ENCODE measurements at places on chromosomes 13 and 19.

DNA sequence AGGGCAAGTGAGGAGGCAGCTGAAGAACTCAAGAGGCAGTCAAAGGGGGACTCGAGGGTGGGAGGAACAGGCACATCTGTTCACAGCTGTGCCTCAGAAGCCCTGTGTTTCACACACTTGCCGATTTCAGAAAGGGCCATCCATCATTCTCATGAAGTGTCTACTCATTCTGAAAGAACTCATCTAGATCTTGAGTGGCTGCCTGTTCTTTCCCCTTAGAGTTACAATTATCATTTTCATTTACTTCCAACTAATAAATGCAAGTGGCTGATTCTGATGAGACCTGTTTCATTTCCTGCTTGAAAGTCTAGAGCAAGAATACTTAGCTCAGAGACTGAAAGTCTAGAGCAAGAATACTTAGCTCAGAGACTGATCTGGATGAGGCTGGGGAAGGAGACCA, 1145.1 kb downstream of the UQCRFS1 start:
- no peak for DNase-seq

- DNase-seq, result no peak
These were observed 183.4 kb upstream of the RFC3 start for GRCh38 chr13:33634546-33634982.

DNA sequence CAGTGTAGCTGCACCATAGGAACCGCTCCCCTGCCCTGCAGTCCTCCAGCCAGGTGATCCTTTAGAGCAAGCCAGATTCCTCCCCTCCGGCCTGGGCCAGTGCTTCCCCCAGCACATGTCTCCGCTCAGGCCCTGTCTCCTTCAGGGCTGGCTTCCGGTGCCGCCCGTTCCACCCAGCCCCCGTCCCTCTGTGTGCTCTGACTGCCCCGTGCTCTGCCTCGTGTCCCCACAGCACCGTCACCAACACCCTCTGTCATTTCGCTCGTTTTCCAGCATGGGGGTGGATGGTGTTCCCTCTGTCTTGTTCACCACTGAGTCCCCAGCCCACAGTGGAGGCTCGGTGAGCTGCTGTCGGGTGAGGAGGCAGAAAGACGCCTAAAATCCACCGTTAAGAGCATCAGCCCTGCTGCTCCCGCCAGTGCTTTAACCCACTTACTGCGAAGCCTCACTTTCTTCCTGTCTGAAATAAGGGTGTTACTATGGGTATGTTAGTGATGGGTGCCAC, 54.5 kb downstream of the TSSK6 start:
- DNase-seq, result peak; percentile 37

DNA sequence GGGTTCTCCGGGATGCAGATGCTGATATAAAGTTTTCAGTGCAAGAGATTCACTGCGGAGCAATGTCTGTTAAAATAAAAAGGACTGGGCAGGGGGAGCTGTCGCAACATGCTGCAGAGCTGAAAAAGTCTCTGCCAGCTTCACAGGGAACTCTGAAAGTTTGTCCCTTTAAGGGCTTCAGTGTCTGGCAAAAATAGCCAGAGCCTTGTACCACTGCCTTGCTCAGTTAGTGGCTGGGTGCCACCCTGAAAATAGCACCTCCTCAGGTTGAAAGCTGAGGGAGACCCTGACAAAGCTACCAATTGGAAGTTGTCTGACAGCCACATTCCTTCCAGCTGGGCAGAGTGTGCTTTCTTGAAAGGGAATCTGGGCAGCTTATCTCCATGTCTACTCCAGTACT, 3.0 kb upstream of the NDFIP2 start:
- no peak for DNase-seq

DNA sequence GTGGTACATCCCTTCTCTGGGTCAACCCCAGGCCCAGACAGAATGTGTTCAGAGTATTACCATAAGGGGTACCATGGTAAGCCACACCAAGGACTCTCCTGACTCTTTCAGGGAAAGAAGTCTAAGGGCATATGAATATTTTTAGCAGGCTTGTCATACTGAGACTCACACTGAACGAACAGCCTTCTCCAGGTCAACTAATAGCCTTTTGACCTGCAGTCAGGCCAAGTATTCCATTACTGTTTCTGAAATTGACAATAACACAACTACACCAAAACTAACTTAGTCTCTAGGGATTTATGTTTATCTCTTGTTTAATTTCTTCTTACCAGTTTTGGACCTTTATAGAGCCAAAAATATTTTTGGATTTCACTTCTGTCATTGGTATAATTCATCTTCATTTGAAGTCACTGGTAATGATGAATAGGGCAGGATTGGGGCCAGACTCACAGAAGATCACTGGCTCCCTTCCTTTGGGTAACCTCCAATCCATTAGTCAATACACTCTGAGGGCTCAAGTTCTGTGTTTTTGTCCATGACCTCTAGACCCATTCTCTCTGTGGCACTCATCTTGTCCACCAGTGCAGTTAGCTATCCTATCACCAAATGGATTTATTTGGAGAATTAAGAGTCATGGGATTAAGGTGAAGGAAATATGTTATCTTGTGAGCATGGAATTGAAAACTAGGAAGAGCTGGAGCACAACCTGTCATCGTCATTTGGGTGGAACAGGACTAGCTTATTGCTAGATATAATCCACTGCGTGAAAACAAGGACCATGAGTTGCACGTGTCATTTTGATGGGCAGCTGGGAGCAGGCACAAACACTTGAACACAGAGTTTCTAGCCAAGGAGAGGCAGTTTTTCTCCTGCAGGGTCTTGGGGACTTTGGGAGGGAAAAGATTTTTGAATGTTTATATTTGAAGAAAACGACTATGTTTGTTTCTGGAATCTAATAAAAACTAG, 313.3 kb downstream of the DCLK1 start:
- DNase-seq, result no peak

- no peak for DNase-seq
These were observed 12.6 kb upstream of the ZNF414 start for GRCh38 chr19:8526345-8527091.

DNA sequence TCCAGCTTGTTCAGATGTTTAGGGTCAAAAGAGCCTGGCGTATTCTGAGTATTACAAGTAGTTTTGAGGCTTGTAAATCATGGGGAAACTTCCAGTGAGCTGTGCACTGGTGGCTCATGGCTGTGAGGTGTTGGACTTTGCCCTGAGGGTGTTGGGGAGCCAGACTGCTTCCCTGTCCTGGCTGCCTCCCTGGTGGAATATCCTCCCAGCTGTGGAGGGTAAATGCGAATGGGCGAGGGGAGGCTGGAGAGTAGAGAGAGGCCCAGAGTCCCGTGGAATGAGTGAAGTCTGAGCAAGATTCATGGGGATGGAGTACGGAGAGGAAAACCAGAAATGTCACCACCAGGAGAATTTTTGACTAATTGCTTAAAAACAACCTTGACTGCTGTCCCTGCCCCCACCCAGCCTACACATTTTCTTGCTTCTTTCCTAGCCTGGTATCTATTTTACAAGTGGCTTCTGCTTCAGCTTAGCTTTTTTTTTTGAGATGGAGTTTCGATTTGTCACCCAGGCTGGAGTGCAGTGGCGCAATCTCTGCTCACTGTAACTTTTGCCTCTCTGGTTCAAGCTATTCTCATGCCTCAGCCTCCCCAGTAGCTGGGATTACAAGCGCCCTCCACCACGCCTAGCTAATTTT, 3.7 kb downstream of the SNRPA start:
- no peak for DNase-seq

DNA sequence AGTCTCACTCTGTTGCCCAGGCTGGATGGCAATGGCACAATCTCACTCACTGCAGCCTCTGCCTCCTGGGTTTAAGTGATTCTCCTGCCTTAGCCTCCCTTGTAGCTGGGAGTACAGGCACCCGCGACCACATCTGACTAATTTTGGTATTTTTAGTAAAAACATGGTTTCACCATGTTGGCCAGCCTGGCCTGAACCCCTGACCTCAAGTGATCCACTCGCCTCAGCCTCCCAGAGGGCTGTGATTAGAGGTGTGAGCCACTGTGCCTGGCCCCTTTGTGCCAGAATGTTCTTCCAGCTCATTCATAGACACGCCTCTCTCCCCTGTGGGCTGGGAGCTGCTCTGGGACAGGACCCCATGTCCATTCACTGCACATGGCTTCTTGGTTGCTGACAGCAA, 9.1 kb downstream of the MYDGF start:
- DNase-seq, result no peak

- no peak for DNase-seq
These were observed 1.8 kb downstream of the ZNF114 start for GRCh38 chr19:48271531-48272151.

- no peak for DNase-seq
These were observed 826.7 kb downstream of the DIAPH3 start for GRCh38 chr13:59337070-59337469.

- DNase-seq, result no peak
These were observed 753 bp downstream of the ZNF235 start for GRCh38 chr19:44303976-44304568.

GRCh38 chr19:11007385-11007784, 46.6 kb downstream of the SMARCA4 start:
- no peak for DNase-seq

DNA sequence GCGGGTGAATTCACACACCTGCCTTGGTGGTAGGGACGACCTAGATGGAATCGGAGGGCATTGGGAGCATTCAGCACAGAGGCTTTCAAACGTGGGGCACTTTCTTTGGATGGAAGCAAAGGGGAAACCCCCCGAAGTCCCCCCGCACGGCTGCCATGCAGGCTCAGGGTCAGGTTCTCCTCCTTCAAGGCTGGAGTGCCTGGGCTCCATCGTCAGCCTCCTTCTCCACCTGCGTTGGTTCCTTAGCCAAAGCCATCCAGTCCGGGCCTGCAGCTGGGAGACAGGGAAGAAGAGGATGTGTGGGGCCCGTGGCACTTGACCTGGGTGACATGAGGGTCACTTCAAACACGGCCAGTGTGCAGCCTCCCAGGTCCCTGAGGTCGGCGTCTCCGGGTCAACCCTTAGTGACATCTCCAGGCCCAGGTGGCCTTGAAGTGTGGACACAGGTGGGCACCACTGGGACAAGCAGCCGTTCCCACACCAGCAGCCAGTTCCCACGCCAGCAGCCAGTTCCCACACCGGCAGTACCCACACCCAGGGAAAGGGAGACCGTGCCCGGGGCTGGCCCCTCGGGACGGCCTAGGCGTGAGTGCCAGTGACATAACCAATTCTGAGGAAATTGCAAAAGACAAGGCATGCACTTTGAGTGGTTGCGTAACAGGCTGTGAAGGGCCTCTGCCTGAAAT, 116.0 kb downstream of the SOX1 start:
- DNase-seq, result no peak

- no peak for DNase-seq
These were observed 174.5 kb downstream of the USP12 start for GRCh38 chr13:26996965-26997752.

DNA sequence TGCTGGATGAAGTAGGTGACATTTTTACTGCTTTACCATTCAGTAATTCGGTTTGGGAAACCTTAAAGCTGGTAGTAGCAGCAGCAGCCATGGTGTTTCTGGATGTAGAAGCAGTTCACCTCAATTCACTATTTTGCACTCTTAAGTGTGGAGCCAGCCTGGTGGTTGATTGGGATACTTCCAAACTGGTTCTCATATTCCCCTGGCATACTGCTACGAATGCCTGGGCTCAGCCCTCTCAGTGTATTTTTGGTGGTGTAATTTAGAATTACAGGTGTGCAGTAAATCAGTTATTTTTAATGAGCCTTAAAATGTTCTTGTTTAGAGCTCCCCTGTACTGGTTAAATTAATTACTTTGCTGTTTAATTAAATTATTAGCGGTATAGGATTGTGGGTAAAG, 12.4 kb downstream of the HNRNPM start:
- no peak for DNase-seq

- DNase-seq, result no peak
These were observed 8.4 kb downstream of the EPHX3 start for GRCh38 chr19:15223649-15224361.

- no peak for DNase-seq
These were observed 143.6 kb upstream of the SERP2 start for GRCh38 chr13:44230071-44230470.

DNA sequence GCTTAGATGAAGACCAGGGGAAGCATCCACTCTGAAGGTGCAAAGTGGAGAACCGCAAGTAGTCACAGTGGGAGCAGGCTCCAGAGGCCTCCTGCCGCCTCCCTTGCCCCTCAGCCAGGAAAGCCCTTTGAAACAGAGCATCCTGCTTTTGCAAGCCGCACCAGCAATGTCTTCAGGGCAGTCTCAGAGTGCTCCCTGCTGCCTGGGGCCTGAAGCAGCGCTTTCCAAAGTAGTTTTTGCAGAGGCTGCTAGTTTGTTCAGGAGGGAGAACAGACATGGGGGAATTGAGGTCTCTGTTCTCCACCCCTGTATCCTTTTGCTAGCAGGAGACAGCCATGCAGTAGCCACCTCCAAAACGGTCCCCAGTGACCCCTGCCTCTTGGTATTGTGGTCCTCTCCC, 15.8 kb upstream of the POP4 start:
- DNase-seq, result no peak

DNA sequence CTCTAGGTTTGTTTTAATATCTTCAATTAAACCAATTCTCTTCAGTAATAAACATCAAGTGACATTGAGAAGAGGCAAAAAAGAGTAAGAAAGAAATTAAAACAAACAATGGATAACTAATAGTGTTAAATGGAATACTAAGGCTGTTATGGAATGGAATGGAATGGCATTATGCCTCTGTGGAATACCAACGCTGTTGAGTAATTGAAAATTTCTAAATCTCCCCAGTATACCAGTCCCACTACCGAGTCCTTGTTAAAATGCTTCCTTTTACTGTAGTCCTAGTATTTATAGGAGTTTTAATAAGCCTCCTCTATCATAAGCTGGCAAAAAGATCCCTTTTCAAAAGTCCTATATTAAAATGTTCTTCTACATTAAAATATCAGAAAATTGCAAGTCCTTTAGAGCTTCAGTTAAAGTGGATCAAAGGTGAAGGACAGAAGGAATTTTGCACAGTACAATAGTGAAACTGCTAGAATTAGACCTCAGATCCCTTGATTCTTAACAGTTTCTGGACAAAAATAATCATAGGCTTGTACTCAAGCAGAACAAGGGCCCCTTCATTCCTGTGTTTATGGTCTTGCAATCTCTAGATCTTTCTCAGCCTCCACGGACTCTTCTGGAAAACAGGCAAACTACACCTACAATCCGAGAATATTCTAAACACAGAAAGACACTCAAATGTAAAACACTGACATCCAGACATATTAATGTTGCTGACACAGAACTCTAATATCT, 128.2 kb downstream of the PCDH9 start:
- DNase-seq, result no peak

GRCh38 chr13:109160887-109161669, 531.7 kb downstream of the MYO16 start:
- no peak for DNase-seq

- no peak for DNase-seq
These were observed 3.7 kb downstream of the SLC25A42 start for GRCh38 chr19:19067276-19068072.

DNA sequence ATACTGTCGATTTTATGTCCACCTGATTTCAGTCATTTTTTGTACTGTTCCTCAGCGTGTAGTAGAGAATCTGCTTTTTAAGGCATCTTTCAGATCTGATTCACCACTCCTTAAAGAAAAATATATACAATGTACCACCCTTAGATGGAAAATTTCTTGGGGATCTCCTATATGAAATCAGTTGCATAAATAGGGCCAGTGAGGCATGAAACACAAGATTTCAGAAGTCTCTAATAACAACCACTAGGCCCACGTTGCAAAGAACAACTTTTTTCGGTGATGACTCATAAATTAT, 1.4 kb downstream of the USP12 start:
- no peak for DNase-seq
